Activated CD4-positive, alpha-beta memory T cell treated with anti-CD3 and anti-CD28 coated beads, Interleukin-2, amount 10 ng/mL, durations not matched to agents 7 days and 5 days (primary cell): ENCODE measurements at places on chromosomes 4 and X. TPM values are rescaled to one million over a fixed set of nuclear protein-coding genes. Genes with fewer than 3 reads are reported as not detected.

DNA sequence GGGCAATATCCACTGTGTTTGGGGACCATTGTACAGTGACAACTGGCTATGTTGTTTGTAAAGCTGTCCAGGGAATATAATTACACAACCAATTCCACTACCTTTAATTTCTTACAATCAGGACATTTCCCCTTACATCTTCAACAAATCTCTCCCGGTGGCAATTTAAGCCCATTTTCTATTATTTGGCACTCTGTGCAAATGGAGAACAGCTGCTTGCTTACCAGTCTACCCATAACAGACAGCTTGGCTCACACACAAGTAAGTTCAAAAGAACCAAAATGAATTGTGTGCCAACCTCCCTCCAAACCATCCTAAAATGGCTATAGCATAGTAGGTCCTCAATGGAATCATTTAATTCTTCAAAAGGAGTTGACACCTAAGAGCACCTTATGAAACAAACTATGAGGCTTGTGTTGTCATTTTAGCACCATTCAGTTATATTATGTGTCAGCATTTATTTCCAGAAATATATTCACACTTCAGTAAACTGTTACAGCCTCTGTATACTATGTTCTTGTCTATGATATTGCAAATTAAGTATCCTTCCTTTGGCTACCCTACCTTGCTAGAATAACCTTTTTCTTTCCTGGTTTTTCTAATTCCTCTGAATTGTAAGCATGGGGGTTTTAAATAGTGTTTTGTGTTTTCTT, 18.4 kb downstream of the GABRA4 start:
- no peak for DNase-seq

DNA sequence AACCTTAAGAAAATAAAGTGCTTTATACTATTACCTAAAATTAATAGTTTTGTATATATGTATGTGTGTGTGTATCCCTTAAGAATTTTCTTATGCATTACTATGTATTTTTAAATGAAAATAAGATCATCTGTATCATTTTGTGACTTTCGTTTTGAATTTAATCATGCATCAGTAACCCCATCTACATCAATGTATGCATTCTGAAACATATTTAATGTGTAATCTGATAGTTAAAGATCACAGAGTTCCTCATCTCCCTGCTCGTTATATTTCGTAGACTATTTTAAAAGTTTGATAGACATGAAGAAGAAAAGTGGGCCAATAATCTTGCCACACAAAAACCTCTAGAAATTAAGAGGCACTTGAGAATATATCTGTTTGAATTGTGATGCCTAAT, 7.4 kb downstream of the BMPR1B start:
- no peak for DNase-seq

DNA sequence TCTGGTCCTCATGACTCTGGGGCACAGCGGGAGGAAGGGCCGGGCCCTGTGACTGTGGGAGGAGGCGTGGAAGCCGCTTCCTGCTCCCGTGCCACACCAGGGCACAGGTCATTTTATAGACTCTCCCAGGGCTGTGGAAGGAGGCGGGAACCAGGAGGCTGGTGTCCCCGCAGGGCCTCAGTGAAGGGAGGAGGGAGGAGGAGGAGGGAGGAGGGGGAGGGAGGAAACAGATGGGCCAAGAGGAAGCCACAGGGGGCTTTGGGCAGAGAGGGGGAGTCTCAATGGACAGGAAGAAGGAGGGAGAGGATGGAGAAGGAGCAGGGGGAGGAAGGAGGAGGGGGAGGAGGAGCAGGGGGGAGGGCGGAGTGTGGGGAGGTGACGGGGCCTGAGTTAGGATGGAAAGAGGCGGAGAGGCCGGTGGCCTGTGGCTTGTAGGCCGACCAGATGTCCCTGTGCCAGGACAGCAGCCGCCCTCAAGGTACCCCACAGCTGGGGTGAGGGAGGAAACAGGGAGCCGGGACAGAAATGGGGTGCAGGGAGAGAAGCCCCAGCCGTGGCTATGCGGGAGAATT, 6.2 kb upstream of the PLCXD1 start:
- no peak for DNase-seq

DNA sequence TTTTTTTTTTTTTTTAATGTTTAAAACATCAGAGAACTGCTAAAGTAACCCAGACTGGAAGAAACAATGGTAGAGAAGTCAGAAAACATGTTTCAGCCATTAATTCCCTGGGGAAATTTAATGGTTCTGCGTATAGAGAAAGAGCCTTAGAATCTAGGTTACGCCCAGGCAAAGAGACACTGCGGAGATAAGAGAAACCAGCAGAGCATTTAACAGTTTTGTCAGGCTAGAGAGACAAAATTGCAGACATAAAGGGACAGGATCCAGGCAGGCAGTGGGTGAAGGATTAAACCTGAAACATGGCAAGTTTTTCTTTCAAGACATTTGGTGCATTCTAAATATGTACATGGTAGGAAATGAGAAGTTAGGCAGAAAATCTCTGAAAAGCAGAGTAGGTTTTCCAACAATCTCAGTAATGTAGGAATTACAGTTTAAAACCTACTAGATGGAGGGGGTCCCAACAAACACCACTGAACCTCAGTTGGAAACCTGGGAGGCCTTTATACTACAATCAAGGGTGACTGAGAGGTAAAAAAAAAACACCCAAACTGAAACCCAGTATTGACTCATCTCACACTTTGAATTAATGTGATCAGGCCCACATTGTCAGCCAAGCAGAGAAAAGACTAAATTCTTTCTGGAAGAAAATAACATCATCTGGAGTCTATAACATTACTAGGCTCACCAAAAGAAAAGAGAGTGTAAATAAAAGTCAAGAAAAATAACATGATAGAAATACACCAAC, 254.2 kb upstream of the NWD2 start:
- no peak for DNase-seq

DNA sequence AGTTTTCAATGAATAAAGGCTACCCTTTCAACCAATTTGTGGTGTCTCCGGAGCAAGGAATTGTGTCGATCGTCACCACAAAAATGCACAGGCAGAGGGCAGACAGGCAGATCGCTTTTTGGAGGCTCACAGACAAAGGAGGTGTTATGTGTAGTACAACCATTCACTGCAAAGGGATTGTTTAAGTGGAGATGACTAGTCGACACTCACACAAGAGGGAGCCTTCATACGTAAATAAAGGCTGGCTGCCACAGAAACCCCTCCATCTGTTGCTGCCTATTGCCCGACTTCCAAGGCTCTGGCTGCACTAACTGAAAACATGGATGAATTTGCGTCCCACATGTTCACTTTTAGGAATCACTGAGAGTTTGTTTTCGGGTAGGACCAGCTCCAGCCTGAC, 281.1 kb downstream of the NKX6-1 start:
- no peak for DNase-seq

DNA sequence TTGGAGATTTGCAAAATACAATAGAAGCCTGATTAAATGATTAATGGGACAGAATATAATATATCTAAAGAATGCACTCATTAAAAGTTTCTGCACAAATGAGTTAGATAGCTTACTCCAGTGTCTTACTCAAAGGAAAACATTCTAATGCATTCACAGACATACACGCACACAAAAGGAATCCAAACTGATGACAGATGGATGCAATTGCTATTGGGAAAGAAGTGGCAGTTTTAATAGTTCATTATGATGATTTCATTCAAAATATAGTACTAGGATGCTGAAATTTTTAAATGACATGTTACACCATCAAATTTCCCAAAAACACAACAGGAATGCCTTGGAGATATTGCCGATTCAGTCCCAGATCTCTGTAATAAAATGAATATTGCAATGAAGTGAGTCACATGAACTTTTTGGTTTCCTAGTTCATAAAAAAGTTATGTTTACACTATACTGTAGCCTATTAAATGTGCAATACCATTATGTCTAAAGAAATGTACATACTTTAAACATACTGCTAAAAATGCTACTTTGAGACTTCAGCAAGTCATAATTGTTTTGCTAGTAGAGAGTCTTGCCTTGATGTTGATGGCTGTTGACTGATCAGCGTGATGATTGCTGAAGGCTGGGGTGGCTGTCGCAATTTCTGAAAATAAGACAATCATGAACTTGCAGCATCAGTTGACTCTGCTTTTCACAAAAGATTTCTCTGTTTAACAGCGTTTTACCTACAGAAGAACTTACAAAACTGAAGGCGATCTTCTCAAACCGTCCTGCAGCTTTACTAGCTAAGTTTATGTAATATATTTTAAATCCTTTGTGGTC, 45.6 kb downstream of the BBS12 start:
- no peak for DNase-seq

DNA sequence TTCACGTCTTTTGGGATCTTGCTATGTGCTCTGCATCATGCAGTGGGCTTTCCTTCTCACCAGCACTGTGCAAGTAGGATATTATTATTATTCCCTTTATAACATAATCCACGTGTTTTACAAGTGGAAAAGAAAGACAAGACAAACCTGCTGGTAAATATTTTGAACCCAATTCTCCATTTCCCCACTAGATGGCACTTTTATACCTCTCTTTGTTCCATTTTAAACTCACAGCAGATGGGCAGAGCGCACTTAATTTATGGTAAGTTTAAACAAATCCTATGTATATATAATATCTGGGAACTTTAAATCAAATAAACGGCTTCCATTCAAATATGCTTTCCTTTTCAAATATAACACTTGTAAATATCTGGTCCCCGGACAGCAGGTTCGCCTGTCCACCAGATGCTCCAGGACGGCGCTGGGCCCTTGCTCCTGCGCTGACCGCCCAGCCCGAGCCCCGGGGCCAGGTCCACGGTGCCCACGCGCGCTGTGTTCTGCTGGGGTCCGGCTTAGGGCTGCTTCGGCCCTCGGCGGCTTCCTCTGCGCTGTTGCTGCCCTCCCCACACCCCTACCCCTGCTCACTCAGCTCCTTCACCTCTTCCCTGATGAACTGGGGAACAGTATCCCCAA, 31.1 kb downstream of the F11 start:
- DNase-seq = no peak

- no peak for DNase-seq
Measured at GRCh38 chrX:149003863-149004660, 501.0 kb downstream of the IDS start.

DNA sequence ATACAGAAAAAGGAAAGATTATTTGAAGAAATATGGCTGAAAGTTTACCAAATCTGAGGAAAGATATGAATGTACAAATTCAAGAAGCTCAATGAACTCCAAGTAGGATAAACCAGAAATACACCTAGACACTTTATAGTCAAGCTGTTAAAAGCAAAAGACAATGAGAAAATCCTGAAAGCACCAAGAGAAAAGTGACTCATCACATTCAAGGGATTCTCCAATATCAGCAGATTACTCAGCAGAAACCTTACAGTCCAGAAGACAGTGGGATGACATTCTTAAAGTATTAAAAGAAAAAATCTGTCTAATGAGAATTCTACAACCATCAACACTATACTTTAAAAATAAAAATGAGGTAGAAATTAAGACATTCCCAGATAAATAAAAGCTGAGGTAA, 223.8 kb upstream of the ZCCHC13 start:
- DNase-seq = no peak

DNA sequence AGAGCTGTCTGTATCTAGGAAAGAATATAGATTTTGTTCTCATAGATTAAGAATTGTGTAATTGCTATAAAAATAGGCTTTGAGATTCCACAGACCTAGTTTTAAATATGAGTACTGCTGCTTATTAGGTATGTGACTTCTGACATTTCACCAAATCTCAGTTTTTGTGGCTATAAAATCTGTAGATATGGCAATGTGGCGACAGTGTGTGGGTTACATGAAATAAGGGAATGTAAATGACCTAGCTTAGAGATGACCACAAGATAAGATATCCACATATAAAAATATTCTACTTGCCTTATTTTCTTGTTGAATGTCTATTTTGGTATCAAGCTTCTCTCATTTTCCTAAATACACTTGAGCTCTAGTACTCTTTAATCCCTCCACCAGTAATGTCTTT, 193.8 kb downstream of the UNC5C start:
- DNase-seq = no peak

DNA sequence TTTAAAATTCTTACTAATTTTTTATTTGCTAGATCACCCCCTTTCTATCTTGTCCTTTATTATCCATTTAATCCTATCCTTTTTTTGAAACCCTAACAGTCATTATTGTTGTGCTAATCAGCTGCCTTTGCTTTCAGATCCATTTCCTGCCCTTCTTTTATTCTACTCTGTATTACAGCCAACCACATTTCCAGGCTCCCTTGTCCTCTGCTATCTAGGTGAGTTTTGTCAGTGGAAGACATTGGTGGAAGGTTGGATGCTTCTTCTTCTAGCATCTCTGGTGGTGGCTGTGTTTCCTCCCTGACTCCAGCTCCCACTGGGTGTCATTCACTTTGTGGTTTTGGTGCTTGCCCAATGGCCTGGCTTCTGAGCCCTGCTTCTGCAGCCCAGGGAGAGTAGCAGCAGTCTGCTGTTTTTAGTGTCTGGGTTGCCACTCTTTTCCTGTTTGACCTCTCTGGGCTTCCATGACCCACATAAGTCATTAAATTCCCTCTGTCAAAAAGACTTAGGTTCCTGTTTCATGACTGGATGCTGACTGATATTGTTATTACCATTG, 225.2 kb upstream of the PGRMC2 start:
- DNase-seq = no peak

- DNase-seq = no peak
Measured at GRCh38 chrX:10656214-10656613, 35.8 kb upstream of the MID1 start.

- DNase-seq = no peak
Measured at GRCh38 chr4:35347276-35347675, 897.0 kb downstream of the ARAP2 start.

GRCh38 chr4:2402048-2402842, 16.2 kb downstream of the ZFYVE28 start:
- DNase-seq = peak; percentile 33

DNA sequence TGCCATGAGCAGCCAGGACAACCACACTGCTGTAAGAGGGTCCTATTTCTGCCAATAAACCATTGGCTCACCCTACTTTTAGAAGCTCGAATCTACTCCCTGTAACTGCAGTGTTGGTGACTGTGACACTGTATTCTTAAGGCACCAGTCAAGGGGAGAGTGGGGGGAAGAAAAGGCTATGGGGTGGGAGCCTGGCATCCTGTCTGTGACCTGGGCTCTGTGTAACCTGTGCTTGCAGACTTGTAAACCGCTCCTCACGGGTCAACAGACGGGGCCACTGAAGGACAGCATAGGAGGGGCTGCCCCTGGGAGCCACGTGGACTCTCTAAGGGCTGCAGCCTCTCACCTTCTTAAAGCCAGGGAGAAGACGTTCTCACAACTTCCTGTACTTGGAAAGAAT, 42.2 kb upstream of the ENPP6 start:
- no peak for DNase-seq

The FAM53A gene
- 0.91 TPM for total RNA-seq

The MAGEA10 gene
- total RNA-seq = not detected

The CNGA1 gene
- total RNA-seq = not detected

The CT47B1 gene
- not detected for total RNA-seq

The SCML2 gene
- 2.2 TPM for total RNA-seq

The FMR1NB gene
- total RNA-seq = not detected

The OTUD5 gene
- 63.2 TPM for total RNA-seq

The AADAT gene
- total RNA-seq = not detected

The TCP11X2 gene
- not detected for total RNA-seq

The GRID2 gene
- total RNA-seq = not detected

The SLC26A1 gene
- 0.20 TPM for total RNA-seq

The TEX13B gene
- total RNA-seq = not detected
